ENCODE measurements at places on chromosomes 2 and 18. TPM values are rescaled to one million over a fixed set of nuclear protein-coding genes. Genes with fewer than 3 reads are reported as not detected.

INPP5D gene
- under 0.01 TPM for total RNA-seq

DNA sequence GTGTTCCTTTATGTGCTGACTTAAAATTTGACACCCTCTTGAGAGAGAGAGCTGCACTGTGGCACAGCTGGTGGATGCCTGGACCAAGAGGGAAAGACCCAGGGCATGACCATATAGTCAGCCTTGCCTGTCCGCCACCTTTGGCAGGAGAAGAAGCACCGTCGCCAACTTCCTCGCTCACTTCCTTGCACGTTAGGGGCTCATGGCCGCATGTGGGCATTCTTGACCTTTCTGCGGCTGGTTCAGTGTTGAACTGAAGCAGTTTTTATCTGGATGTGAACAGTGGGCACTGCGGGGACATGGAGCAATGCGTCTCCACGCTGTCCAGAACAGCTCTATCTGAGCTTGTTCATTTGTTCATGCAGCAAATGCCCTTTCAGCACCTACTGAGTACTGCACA lies 66.9 kb downstream of the TRAPPC12 start:
- 0 out of 2 replicates have a peak, but pooled peaks cover 2% of the 10 kb centered on the region for H3K4me1 ChIP-seq
- no peak for DNase-seq
- peaks cover 46% of the 10 kb centered on the region for H3K36me3 ChIP-seq
- H3K27ac ChIP-seq, result no peak overlapping the region
- H3K4me3 ChIP-seq, result no peak overlapping the region
- no peaks in the 10 kb centered on the region for H3K27me3 ChIP-seq

- peak; percentile 54 for DNase-seq
- H3K4me1 ChIP-seq, result peaks cover 2% of the 10 kb centered on the region
- no peak overlapping the region for H3K4me3 ChIP-seq
- no peaks in the 10 kb centered on the region for H3K36me3 ChIP-seq
- peaks cover 5% of the 10 kb centered on the region for H3K27me3 ChIP-seq
These were observed 450.1 kb downstream of the SLC4A3 start for GRCh38 chr2:220077488-220077887.

- DNase-seq, result peak; percentile 5
- no peaks in the 10 kb centered on the region for H3K27me3 ChIP-seq
- no peak overlapping the region for H3K27ac ChIP-seq
- no peaks in the 10 kb centered on the region for H3K4me1 ChIP-seq
- H3K4me3 ChIP-seq, result no peak overlapping the region
These were observed 168.5 kb upstream of the SLC39A10 start for GRCh38 chr2:195488567-195488966.

COBLL1 gene
- total RNA-seq, result 1.1 TPM

DNA sequence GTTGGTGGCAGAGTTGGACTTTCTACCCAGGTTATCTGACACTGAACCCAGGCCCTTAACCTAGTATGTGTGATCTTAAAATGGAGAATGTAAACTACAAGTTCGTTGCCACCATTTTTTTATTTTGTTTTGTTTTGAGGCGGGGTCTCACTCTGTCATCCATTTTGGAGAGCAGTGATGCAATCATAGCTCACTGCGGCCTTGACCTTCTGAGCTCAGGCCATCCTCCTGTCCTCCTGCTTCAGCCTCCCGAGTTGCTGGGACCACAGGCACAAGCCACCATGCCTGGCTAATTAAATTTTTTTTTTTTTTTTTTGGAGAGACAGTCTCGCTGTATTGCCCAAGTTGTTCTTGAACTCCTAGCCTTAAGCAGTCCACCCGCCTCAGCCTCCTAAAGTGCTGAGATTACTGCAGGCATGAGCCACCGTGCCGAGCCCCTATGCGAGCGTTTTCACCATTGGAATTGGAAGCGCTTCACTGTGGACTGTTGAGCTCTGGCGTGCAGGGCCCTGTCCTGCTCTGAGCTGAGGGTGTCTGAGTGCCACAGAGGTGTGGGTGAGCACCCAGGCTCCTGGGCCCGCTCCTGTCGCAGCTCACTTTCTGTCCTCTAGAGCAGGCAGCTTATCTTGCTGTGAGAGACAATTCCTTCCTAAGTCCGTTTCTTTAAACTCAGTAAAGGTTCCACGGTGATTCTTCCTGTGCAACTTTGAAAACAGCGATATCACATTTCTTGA lies 186.9 kb downstream of the LDLRAD4 start:
- no peaks in the 10 kb centered on the region for H3K27me3 ChIP-seq
- DNase-seq, result no peak
- H3K4me3 ChIP-seq, result no peak overlapping the region
- no peaks in the 10 kb centered on the region for H3K4me1 ChIP-seq
- no peak overlapping the region for H3K27ac ChIP-seq

DNA sequence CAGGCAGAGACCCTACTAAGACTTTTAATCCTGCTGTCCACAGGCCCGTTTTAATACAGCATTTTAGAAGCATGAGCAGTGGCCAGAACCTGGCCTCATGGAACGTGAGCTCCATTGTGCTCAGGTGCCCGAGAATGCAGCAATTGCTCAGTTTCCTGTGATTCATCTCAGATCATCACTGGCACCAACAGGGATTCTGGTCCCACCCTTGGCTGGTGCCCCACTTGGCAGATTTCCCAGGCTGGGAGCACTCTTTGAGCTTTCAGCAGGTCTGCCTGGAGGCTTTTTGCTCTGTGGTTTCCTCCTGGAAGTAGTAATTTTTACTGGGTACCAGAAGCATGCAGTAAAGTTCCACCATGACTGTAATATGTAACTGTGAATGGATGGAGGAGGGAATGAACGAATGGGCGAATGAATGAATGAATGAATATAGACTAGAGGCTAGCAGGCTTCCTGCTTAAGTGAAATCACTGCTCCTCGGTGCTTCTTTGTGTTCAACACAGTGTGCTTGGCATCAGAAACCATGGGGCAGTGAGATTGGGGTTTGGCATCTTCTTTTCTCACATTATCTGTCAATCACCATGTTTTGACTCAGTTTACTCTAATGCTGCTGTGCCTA lies 312.9 kb downstream of the PRKCE start:
- DNase-seq, result peak; percentile 90
- H3K36me3 ChIP-seq, result no peaks in the 10 kb centered on the region
- peak overlapping the region; percentile 39 for H3K27ac ChIP-seq
- peaks cover 21% of the 10 kb centered on the region for H3K4me1 ChIP-seq

DNA sequence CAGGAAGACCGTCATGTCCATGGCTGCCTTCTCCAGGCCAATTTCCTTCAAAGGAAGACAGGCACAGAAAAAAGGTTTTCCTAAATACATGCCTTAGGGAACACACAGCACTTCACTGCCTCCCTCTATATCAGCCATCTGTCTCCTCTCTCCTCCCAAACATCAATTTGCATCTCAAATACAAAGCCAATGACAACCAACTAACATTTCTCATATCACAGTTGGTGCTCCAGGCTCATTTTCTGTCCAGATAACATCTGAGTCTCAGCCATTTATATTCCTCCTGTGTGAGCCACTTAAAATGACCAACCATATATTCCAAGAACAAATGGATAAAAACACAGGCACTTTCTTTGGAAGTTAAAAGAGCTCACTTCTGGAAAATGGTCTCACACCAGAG lies 62.5 kb upstream of the ACAA2 start:
- no peaks in the 10 kb centered on the region for H3K36me3 ChIP-seq
- no peak overlapping the region for H3K4me3 ChIP-seq
- H3K27ac ChIP-seq, result no peak overlapping the region

DNA sequence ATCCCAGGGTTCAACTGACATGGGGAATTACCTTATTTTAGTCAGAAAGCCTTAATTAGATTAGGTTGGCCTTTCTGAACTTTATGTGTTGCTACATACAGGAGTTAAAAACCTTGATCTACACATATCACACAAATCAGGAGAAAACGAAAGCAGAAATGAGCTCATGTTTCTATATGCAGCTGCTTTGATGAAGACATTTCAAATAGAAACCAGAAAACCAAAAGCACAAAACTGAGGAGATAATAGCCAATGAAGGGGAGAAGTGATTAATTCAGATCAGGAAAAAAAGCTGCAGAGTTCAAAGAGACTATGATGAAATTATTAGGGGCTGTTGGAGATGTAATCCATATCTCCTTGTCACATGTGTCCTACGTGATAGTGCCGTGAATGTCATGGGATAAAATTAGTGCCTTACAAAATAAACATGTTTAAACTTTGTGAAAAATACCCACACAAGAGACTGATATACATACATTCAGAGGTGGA lies 255.0 kb downstream of the CAMKMT start:
- no peaks in the 10 kb centered on the region for H3K36me3 ChIP-seq
- H3K4me1 ChIP-seq, result no peaks in the 10 kb centered on the region
- H3K27me3 ChIP-seq, result peaks cover 2% of the 10 kb centered on the region
- no peak overlapping the region for H3K4me3 ChIP-seq
- H3K27ac ChIP-seq, result no peak overlapping the region

CRYBA2 gene
- total RNA-seq, result not detected

GRCh38 chr2:168722592-168722991 lies 79.8 kb upstream of the NOSTRIN start:
- H3K27me3 ChIP-seq, result no peaks in the 10 kb centered on the region
- no peak overlapping the region for H3K27ac ChIP-seq
- no peaks in the 10 kb centered on the region for H3K4me1 ChIP-seq
- no peak overlapping the region for H3K4me3 ChIP-seq
- no peaks in the 10 kb centered on the region for H3K36me3 ChIP-seq
- DNase-seq, result peak; percentile 52

DNA sequence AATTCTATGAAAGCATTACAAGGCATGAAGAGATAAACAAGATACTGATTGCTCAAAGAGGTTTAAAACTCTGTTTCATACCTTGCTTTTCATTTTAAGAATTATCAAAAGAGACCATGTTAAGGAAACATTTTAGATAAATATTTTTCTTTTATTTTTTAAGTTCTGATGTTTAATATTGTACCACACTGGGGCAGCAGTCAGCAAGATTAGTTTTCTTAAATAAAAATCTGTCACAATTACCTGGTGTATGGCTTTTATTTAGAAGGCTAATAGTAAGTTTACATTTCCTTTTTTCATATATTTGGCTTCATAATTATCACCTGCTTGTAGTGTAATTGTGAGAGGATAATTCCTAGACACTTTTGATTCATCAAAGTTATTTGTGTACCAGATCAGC lies 46.4 kb downstream of the ZNF804A start:
- H3K36me3 ChIP-seq, result no peaks in the 10 kb centered on the region
- H3K27me3 ChIP-seq, result no peaks in the 10 kb centered on the region
- peak; percentile 32 for DNase-seq
- H3K4me1 ChIP-seq, result peaks cover 5% of the 10 kb centered on the region
- no peak overlapping the region for H3K27ac ChIP-seq
- H3K4me3 ChIP-seq, result no peak overlapping the region

- H3K27me3 ChIP-seq, result no peaks in the 10 kb centered on the region
- peaks cover 7% of the 10 kb centered on the region for H3K36me3 ChIP-seq
- DNase-seq, result no peak
- H3K27ac ChIP-seq, result no peak overlapping the region
- no peak overlapping the region for H3K4me3 ChIP-seq
- peaks cover 9% of the 10 kb centered on the region for H3K4me1 ChIP-seq
These were observed 52.1 kb downstream of the CYRIA start for GRCh38 chr2:16613539-16614011.

E2F6 gene
- 10.9 TPM for total RNA-seq

TEKT4 gene
- total RNA-seq, result not detected

DNA sequence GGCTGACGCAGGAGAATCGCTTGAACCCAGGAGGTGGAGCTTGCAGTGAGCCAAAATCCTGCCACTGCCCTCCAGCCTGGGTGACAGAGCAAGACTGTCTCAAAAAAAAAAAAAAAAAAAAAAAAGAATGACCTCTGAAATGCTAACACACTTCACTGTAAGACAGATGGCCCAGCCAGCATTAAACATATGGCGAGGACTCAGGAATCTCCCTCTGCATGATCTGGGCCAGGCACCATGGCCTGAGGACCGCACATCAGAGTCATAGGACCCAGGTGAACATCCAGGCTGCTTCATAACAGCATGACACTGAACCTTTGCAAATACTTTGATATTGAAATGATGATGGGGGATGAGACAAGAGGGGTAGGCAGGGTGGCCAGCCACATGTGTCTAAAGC lies 56.1 kb upstream of the DNMT3A start:
- H3K4me3 ChIP-seq, result no peak overlapping the region
- DNase-seq, result no peak
- H3K27ac ChIP-seq, result no peak overlapping the region
- no peaks in the 10 kb centered on the region for H3K36me3 ChIP-seq
- H3K4me1 ChIP-seq, result peaks cover 2% of the 10 kb centered on the region

- H3K4me3 ChIP-seq, result peak overlapping the region; percentile 96
- no peaks in the 10 kb centered on the region for H3K27me3 ChIP-seq
- DNase-seq, result no peak
- H3K36me3 ChIP-seq, result peaks cover under 1% of the 10 kb centered on the region
- H3K4me1 ChIP-seq, result peaks cover 12% of the 10 kb centered on the region
These were observed 3.6 kb downstream of the COL5A2 start for GRCh38 chr2:189175869-189176433.

GRCh38 chr2:207635468-207636200 lies 10.4 kb upstream of the METTL21A start:
- DNase-seq, result peak; percentile 62
- H3K36me3 ChIP-seq, result no peaks in the 10 kb centered on the region
- H3K4me3 ChIP-seq, result no peak overlapping the region
- H3K27ac ChIP-seq, result no peak overlapping the region
- H3K27me3 ChIP-seq, result peaks cover 2% of the 10 kb centered on the region

DNA sequence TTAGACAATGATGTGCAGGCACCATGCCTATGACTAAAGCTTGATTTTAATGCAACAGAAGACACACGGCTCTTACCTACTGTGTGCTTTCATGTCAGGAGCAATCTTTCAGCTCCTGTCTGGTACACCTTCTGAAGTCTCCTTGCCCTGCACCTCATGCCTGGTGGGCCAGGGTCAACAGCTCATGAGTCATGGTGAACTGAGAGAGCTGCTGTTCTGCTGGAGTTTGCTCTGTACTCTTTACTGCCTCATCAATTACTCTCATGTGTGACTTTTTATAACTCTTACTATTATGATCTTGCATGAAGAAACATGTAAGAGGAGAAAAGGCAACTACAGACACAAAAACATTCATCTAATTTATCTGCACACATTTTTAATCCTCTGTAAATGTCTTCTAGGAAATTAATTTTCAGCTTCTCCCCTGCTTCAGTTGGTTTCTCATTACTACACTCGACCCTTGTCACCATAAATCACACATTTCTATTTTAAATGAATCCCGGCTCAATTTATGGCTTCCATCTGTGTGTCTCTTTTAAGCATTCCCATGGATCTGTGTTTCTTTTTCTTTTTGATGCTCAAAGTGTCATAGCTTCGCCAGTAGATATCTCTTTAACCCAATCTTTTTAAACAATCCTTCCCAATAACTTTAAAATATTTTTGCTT lies 9.7 kb downstream of the SERPINB7 start:
- no peaks in the 10 kb centered on the region for H3K36me3 ChIP-seq
- H3K27me3 ChIP-seq, result no peaks in the 10 kb centered on the region
- H3K4me1 ChIP-seq, result no peaks in the 10 kb centered on the region
- H3K27ac ChIP-seq, result no peak overlapping the region

DNA sequence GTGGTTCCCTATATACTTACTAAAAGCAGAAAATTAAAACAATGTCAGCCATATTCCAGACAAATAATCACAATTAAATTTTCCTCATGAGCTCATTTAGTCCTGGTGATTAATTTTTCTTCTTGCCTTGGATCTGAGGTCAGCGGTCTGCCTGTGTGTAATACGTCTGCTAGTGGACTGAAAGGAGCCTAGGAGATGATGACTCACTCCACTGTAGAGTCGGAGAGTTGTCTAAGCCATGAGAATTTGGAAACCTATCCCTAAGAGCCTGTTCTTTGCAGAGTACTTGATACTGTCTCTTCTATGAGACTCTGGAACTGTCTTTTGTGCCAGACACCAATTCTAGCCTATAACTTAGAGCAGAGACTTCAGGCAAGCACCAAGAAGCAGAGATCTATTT lies 94.2 kb upstream of the RAB27B start:
- DNase-seq, result peak; percentile 96
